ENCODE measurements at places on chromosomes 11 and 22.

- DNase-seq = no peak
Observed at GRCh38 chr22:49234459-49234858, 593.2 kb downstream of the BRD1 start.

- no peak for DNase-seq
Observed at GRCh38 chr22:38784035-38784434, 9.9 kb downstream of the DNAL4 start.

GRCh38 chr11:72869831-72870230 lies 55.6 kb downstream of the ATG16L2 start:
- DNase-seq = no peak

DNA sequence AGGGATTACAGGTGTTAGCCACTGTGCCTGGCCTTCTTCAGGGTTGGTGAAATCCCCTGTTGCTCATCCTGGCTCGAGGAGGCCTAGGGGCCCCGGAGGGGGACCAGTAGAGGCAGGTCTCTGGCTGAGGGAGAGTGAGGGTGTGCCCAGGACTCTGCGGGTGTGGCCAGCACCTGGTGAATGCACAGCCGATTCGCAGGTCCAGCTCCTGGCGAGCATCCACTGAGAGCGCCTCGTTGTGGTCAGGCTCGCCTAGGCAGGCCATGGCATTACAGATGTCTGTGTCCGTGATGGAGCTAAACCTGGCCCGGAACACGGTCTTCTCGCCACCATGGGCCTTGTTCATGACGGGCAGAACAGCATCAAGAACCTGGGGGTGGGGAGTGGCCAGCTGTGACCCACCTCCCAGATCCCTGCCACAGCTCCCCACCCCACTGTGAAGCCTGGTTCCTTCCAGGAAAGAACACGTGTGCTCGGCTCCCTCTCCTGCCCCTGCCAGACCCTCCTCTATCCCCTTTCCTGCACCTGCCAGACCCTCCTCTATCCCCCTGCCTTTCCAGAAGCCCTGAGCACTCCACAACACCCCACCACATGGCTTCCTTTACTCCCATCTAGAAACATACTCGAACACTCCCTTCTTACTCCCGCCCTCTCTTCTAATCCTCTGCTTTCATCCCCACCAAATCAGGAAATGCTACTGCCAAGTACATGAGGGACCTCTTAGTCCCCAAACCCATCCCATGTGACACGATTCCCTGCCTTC lies 12.4 kb downstream of the TOP3B start:
- DNase-seq = no peak

DNA sequence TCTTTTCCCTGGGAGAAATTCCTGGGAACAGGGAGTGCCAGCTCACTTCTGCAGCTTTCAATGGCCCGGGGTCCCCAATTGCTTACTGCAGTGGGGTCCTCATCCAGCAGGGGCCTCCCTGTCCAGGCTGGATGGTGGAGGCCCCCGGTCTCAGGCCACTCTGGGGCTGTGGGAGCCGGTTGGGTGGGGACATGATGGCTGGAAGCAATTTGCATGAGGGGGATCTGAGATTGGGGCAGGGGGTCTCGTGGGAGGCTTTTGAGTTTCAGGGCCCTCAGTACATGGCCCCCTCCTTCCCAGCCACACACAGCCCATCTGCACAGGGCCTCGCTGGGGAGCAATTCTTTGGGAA lies 25.2 kb downstream of the MRGPRD start:
- DNase-seq = no peak

- DNase-seq = no peak
Observed at GRCh38 chr11:78021611-78022010, 1.5 kb downstream of the KCTD14 start.

- no peak for DNase-seq
Observed at GRCh38 chr11:10986006-10986405, 128.2 kb upstream of the ZBED5 start.

DNA sequence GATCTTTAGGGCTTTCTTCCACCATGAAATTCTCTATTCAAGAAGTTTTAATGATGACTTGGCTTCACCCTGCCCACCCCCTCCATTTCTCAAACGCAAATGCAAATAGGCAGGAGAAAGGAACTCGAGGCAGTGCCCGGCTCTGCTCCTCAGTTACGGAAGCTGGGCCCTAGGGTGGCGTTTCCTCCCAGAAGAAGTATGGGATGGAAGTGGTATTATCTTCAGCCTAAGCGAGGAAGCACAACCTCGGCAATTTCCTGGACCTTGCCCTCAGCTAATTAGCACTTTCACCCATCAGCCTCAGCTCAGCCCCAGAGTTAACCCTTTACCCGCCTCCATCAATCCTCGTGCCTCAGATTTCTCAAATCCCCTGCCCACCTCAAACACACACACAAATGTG lies 58.2 kb upstream of the LRRC55 start:
- DNase-seq = no peak

- no peak for DNase-seq
Observed at GRCh38 chr11:106842134-106842533, 176.1 kb downstream of the GUCY1A2 start.

Data from astrocyte of the spinal cord (primary cell).